ENCODE measurements at places on chromosomes 7 and 10.
A peak's percentile ranks its signal among the peaks of the same experiment; 100 is the strongest.

- DNase-seq: no peak
Measured at GRCh38 chr10:28680358-28680752, 3.0 kb downstream of the BAMBI start.

DNA sequence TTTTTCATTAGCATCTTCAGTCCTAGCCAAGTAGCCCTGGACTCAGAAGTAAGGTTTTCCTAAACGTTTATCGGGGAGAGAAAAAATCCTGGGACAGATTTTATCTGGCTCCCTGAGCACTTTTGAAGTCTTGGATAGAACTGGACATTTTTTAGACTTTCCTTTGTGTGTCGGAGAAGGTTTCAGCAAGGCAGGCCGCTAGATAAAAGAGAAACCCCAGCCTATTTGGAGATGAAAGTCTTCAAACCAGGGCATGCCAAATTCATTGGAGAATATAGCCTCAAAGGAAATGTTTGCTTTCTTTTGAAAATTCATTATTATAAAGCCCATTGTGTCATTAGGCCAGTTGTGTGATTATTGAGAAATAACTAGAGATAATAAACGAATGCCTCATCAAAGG, 228.1 kb downstream of the BAMBI start:
- no peak for DNase-seq

DNA sequence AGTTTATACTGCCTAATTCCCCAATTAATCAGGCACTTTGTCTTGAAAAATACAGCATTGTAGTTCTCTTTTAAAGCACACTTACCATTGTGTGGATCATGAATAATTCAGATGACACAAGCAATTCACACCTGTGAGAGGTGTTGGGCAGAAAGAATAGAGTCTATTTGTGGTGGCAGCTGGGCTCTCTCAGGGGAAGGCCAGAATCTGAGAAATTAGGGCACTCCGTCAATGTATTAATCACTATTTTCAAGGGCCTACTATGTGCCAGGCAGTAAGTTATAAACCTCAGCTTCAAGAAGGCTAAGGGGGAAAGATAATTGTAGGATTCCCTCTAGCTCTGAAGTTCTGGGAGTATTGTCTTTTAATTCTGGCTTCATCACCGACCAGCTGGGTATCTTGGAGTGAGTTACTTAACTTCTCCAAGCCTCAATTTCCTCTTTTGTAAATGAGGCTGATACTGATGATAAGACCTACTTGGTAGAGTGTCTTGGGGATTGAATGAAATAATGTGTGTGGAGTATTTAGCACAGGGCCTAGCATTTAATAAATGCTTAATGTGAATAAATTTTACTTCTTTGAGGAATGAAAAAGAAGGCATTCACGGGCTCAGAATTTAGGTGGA, 2.5 kb downstream of the CHN2 start:
- DNase-seq: no peak

- no peak for DNase-seq
Measured at GRCh38 chr7:21193895-21194294, 234.0 kb upstream of the SP4 start.

DNA sequence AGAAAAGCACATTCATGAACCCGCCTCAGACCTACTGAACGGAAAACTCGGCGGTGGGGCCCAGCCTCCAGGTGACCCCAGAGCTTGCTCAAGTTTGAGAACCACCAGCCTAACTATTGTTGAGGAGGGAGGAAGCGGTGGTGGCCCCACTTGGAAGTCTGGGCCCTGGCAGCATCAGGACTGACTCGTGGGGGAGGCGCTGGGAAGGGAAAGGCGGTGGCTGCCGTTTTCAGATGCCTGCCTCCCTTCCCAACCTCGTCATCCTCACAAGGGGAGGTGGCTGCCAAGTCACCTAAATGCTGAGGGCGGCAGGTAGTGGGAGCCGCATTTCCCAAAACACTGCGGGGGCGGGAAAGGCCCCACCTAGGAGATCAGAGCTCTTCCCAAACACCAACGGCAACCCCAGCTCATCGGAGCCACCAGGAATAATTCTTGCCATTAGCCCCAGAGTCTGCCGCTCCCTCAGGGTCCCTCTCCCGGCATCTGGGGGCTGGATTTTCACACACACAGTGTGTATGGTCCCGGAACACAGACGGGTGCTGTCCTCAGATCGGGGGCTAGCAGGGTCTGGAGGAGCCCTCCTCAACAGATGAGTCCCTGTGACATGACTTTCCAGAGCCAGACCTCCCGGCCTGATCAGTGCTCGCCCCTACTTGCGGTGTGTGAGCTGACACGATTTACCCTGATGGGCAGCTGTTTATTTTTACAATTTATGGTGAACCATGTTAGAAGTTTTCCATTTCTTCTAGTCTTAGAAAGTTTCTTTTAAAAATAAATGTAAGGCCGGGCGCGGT, 31.3 kb downstream of the PRKAG2 start:
- DNase-seq: no peak

GRCh38 chr10:34292675-34293074, 522.4 kb downstream of the PARD3 start:
- no peak for DNase-seq

- DNase-seq: no peak
Measured at GRCh38 chr10:22810643-22811465, 96.5 kb upstream of the PIP4K2A start.

DNA sequence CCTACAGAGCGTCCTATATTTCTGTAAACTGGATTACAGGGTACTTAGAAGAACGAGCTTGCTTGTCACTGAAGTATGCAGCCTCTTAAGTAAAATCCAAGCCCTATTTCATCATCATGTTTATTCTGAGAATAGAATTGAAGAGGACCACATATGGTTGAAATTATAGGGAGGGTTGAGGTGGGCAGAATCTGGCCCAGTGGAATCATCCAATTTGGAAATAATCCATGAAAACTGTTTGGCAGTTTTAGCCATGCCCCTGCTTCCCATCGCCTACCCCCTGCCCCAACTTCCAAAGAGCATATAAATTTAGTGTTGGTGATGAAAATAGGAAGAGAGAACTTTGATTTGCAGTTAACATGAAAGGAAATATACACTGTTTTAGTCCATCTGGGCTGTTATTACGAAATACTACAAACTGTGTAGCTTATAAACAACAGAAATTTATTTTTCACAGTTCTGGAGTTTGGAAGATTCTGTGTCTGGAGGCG, 150.4 kb downstream of the PRKG1 start:
- DNase-seq: no peak

GRCh38 chr10:34031400-34031799, 696.9 kb upstream of the NRP1 start:
- no peak for DNase-seq

- peak; percentile 69 for DNase-seq
Measured at GRCh38 chr10:111989136-111989911, 194.2 kb downstream of the GPAM start.

GRCh38 chr7:74617180-74617744, 40.3 kb upstream of the GTF2I start:
- peak; percentile 50 for DNase-seq

DNA sequence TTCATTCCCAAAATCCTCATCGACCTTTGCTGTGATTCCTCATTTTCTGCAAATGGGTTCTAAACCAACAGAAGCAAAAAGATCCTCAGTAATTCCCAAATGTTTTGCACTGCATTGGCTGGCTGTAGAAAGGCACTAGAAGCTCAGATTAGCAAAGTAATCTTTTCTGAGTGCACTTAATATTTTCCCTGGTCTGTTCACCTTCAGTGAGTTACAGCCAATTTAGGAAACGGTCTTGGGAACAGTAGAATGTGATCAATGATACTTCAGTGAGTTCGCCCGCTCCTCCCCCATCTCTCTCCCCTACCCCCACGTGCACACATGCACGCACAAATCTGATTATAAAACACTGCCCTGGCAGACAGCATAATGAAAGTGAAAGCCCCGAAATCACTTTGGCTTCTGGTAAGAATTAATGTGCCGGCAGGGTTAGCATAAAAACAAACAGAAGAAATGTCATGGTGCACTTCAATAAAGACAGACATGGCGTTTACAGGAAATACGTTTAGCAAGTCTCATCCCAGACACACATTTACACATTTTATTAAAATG, 201.3 kb upstream of the CDCA7L start:
- DNase-seq: peak; percentile 89

- no peak for DNase-seq
Measured at GRCh38 chr10:76089556-76090180, 658.2 kb downstream of the LRMDA start.

- peak; percentile 84 for DNase-seq
Measured at GRCh38 chr10:102229810-102230263, 3.7 kb downstream of the ELOVL3 start.

- no peak for DNase-seq
Measured at GRCh38 chr7:42193471-42194129, 43.4 kb downstream of the GLI3 start.

DNA sequence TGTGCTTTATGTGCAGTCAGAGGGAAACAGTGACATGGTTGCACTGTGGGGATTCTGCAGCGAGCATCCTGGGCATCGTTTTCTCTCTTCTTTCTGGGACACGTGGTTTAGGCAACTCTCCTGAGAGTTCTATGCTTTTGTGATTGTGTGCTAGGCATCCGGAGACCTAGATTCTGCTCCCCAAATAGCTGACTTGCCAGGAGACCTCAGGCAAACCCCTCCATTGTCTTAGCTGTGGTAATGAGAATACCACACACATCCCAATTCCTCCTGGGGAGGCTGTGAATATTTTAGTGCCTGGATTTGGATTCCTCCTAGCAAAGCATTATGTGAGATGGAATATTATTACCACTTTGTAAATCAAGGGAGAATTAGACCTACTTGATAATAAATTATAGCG, 611.9 kb upstream of the C7orf33 start:
- DNase-seq: no peak

GRCh38 chr10:27724287-27724686, 21.3 kb downstream of the MKX start:
- no peak for DNase-seq

GRCh38 chr7:39702133-39702532, 78.8 kb downstream of the RALA start:
- no peak for DNase-seq

GRCh38 chr7:27263781-27264180, 21.2 kb downstream of the EVX1 start:
- DNase-seq: no peak

DNA sequence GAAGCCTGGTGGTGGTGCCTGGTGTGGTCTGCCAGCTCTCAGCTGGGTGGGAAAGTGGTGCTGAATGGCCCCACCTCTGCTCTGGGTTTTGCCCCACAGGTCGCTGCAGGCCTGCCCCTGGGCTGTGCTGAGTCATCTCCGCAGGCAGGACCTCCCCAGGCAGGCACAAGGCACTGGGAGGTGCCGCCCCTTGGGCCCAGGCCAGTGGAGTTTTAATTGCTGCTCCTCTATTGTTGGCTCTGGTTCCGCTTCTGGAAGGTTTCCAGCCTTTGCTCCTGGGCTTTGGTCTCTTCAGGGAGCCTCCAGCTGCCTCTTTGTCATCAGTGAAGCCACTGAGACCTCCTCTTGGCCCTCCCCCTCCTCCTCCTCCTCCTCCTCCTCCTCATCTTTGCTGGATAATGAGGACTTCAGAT, 180.3 kb upstream of the GRB10 start:
- DNase-seq: peak; percentile 65

- no peak for DNase-seq
Measured at GRCh38 chr7:83476511-83477050, 172.4 kb downstream of the SEMA3E start.

DNA sequence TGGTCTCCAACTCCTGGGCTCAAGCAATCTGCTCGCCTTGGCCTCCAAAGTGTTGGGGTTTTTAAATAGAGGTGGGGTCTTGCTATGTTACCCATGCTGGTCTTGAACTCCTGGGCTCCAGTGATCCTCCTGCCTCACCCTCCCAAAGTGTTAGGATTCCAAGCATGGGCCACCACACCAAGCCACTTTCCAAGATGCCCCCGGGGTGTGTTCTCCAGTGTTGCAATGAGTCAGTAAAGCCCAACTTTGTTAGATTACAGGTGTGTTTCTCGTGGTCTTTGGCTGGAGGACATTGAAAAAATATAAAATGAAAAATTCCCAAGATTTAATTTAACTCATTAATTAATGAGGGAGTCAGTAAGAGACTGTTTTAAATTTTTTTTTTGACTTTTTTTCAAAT, 29.2 kb downstream of the TACR2 start:
- DNase-seq: no peak

DNA sequence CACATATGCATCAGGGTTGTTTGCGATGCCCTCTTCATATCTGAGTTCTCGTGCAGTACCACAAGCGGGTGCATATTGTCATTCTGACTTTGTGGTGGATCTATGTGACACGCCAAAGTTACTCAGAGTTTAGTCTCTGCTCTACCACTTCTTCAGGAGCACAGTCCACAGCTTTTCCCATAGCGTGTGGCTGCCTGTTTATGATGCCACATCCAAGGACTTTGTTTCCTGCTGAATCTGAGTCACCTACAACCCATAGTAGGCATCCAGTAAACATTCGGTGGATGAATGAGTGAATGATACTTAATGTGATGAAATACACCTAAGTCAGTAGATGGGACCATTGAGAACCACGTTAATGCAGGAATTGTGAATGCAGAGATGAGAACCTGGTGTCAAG, 15.0 kb downstream of the ADRA2A start:
- no peak for DNase-seq

DNA sequence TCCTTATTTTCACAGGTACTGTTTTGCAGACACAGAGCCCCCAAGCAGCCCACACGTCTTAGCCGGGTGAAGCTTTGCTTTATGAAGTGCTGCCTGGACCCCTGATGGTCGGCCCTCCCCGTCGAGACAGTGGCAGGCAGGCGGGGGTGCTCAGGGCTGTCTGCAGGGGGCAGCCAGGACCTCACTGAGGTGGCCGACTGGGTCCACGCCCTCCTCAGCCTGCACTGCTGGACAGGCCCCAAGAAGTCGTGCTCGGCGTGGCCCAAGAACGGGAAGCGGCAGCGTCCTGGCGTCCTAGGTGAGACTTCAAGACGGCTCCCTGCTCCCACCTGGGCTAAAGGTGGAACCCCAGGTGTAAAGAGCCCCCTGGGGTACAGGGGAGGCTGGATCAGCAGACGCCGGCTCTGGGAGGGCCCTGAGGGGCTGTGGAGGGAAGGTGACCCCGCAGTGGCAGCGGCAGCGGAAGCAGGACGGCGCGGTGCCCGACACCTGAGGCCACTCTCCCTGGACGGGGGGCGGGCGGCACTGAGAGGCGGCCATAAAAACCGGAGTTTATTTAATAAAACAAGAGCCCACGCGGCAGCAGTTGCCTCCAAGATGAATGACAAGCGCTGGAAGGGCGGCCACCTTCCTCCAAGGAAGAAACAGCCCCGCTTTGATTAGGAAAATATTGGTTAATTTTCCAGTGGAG, 179.4 kb downstream of the ELFN1 start:
- peak; percentile 8 for DNase-seq

- no peak for DNase-seq
Measured at GRCh38 chr7:20862554-20862953, 75.9 kb upstream of the SP8 start.

GRCh38 chr10:24887855-24888231, 64.6 kb downstream of the PRTFDC1 start:
- no peak for DNase-seq

GRCh38 chr10:89301232-89301631, 614 bp upstream of the IFIT2 start:
- no peak for DNase-seq

GRCh38 chr7:135414850-135415439, 95.0 kb downstream of the CNOT4 start:
- DNase-seq: peak; percentile 66

GRCh38 chr7:121941830-121942229, 68.9 kb downstream of the PTPRZ1 start:
- no peak for DNase-seq

GRCh38 chr7:23410446-23411183, 59.7 kb downstream of the IGF2BP3 start:
- DNase-seq: no peak

- no peak for DNase-seq
Measured at GRCh38 chr10:114352653-114353298, 51.5 kb downstream of the AFAP1L2 start.

All from BE2C (cell line).